ENCODE measurements at places on chromosomes 2 and 18.

DNA sequence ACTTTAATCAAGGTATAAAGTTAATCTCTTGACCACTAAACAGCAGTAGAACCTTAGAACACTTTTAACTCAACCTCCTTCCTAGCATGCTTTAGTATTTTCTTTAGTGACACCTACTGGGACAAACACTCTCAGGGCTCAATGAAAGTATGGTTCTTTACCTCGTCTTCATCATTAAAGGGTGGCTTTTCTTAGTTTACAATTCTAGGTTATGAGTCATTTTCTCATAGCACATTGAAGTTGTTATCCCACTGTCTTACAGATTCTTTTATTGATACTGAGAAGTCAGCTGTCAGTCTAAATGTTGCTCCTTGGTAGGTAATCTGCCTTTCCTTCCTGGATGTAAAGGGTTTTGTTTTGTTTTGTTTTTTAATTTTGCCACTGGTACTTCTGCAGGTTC is 38.0 kb downstream of the SIGLEC15 start:
- no peak for DNase-seq

DNA sequence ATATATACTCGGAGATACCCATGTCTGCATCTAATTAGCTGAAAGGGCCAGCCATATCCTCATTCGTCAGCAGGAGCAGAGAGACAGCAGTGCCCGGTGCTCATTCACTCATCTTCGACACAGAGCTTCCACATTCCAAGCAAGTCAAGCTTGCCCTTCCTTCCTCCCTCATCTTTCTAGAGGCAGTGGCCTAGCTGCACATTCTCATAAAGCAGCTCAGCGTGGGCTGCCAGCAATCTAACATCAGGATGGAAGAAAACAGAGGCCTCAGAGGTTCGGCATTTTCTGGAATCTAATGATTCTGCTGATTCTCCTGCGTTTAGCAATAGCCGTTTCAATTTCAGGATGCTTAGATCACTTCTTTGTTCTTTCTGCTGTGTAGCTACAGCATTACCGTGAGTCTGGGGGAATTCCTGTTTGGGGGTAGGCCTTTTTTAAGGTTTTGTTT is 68.8 kb downstream of the CLHC1 start:
- DNase-seq, result no peak

GRCh38 chr2:230160112-230160660 is 59.6 kb downstream of the SP110 start:
- DNase-seq, result no peak

DNA sequence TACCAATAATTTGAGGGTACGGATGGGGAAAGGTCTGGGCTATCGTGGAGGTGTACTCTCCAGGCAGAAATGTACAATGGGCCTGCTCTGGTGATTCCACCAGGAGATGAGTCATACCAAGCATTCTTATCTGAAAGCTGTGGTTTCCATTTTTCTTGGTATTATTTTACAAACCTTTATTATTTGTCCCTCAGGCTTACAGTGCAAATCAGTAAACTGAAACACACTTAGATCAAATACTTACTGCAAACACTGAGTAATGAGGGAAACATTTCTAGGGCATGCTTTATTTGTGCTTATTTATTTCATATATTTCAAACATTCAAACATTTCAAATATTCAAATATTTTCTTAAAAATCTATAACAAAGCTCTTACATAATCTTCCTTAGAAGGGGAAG is 319.8 kb downstream of the RND3 start:
- DNase-seq, result no peak

GRCh38 chr2:5322396-5322795 is 369.8 kb upstream of the SOX11 start:
- no peak for DNase-seq

GRCh38 chr18:53946594-53946993 is 277.9 kb downstream of the MBD2 start:
- DNase-seq, result no peak

DNA sequence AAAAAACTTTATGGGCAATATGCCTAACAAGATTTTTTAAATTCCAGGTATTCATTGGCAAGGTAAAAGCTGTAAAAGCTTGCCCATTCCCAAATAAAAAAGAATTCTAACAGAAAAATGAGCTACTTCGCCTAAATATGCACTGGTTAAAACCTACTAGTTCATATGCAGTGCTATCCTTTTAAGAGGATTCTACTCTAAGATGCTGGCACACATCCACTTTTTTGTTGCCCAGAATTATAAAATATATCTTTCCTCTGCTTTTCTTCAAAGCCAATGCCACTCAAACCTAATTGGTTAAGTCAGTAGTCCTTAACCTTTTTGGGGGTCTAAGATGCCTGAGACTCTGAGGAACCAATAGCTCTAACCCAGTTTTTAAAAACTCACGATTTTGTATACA is 3.2 kb downstream of the XPO1 start:
- DNase-seq, result no peak

GRCh38 chr2:184637781-184638180 is 39.5 kb downstream of the ZNF804A start:
- no peak for DNase-seq

DNA sequence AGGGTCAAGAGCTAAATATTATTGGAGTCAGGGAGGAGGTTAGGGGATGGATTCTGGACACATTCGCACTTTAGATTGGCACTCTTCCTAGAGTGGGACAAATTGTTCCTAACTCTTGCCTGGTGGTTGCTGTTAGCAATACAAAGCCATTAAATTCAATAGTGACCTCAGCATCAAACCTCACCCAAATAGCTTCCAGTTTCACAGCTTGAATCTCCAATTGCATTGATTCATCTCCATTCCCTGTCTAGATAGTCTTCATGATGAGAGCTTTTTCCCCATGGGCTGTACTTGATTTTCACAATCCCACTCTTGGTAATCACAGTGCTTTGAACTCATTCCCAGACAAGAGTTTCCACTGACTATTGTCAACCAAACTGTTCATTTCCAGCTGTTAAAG is 585.9 kb upstream of the SYT4 start:
- DNase-seq, result no peak

GRCh38 chr18:24631243-24632025 is 171.0 kb downstream of the HRH4 start:
- DNase-seq, result no peak

GRCh38 chr2:7438855-7439254 is 521.6 kb downstream of the RNF144A start:
- DNase-seq, result no peak

DNA sequence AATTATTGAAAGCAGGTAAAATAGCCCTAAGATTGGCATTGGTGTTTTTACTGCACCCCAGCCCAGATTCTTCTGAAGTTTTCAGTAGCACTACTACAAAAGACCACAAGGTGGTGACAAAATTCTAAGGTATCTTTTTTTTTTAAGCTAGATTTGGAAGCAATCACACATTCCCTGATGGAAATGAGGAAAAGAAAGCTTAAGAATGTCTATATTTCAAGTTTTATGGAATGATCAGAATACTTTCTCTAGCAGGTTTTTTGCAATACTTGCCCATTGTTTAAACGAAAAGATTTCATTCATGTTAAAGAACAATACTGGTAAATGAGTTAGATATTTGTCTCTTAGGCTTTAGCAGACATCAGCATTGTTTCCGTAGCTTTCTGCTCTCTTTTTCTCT is 32.1 kb upstream of the ZNF638 start:
- DNase-seq, result no peak

DNA sequence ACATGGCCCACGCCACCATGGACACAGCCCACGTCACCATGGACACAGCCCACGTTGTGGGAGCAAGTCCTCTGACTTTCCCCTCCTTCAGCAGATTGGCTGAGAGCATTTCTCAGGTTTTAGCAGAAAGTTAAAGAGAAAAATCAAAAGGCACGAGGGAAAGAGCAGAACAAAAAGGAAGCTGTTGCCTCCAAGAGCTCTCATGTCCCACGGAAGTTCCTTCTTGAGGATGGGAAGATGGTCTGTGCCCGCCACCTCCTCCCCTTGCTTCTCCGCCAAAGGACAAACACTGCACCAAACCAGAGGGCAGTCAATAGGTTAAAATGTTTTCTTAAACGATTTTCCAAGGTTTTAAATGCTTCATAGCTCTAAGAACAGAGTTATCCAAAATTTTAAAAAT is 148.4 kb downstream of the HDAC4 start:
- DNase-seq, result no peak

- no peak for DNase-seq
These were observed 132.0 kb upstream of the HDAC4 start for GRCh38 chr2:239532859-239533258.

- DNase-seq, result no peak
These were observed 128.4 kb upstream of the SEC11C start for GRCh38 chr18:59011289-59011688.

GRCh38 chr2:71313016-71313766 is 18.4 kb upstream of the ZNF638 start:
- DNase-seq, result no peak

DNA sequence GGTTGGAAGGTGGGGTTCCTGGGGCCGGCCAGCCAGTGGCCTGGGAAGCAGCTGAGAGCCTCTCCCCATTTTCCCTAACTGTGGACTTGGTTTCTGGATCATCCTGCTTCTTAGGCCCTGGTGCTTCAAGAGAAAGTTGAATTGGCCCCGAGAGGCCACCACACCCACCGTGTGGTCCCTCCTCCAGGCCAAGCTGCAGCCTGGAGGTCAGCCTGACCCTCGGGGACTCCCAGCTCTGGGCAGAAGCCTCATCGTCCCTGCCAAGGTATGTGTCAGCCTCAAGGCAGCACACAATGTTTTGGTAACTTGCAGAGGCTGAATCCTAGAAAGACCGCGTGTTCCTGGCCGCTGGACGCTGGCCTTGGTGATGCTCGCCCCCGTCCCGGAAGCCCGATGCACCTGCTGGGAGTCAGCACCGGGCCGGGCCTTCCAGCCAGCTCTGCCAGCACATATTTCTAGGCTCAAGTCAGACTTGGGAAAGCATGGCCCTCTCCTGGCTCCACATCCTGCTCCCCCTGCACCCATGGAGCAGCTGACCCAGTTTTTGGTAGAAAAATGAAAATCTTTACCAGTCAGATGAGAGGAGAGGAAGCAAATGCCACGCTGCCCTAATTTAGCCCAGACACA is 72.6 kb downstream of the ACTR2 start:
- no peak for DNase-seq

DNA sequence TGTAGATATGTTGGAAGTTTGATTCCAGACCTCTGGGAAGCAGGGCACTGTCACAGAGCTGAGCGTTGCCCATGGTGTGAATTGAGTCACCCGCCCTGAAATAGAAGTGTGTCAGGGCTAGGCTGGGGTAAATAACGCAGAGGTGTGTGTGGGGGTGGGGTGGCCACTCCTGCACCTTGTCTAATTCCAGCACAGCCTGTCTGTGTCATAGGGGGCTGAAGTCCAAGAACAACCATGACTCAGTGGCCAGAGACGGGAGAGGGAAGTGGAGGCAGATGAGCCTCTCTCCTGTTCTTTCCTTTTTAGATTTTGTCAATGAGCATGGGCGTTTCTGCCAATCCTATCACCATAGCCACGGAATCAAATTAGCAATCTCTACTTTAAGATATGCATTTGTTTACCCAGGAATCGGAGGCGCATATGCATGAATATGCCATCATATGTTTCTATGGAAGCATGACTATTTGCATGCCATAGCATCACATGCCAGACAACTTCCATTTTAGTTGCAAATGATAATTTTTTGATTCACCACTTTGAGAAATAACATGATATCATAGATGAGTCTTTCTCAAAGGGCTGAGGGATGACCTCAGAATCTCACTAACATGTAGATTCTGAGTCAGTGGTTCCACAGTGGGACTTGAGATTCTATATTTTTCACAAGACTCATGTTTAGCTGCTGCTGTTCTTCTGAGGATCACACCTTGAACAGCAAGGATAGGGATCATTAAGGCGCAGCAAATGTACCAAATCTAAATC is 852.9 kb downstream of the DCDC2C start:
- no peak for DNase-seq

DNA sequence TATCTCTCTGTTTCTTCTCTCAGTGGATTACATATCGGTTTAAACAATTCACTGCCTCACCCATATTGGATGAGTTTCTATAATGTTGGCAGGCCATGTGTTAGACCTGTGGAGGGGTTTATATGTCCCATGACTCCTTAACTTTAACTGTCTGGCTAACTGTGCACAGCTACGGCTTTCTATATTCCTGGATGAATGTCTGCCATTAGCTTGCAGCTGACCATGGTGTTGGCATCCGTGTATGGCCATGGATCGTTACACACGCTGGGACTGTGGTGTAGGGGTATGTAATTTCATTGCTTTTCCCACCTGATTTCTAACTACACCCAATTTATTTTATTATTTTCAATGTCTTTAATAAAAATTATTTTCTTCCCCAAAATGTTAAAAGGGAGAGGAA is 3.3 kb upstream of the TANC1 start:
- DNase-seq, result no peak

DNA sequence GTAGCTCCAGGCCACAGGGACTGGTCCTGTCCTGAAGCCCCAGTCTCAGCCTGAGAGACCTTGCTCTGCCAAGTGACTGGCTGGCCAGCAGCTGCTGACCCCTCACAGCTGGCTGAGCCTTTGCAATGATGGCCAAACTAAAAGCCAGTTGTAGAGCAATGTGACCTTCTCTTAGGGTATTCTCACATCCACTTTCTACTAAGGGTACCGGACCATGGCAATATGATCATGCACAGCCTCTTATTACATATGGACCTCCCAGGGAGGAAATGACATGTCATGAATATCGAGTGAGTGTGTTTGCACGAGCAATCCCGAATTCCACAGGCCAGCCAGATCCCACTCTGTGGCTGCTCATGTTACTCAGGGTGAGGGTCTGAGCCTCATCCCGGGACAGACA is 213.9 kb downstream of the VAPA start:
- no peak for DNase-seq

- no peak for DNase-seq
These were observed 166.7 kb downstream of the MCFD2 start for GRCh38 chr2:46748735-46749531.

GRCh38 chr18:77140439-77141109 is 8.0 kb upstream of the MBP start:
- no peak for DNase-seq

GRCh38 chr2:217338306-217338916 is 478.5 kb upstream of the TNP1 start:
- no peak for DNase-seq

DNA sequence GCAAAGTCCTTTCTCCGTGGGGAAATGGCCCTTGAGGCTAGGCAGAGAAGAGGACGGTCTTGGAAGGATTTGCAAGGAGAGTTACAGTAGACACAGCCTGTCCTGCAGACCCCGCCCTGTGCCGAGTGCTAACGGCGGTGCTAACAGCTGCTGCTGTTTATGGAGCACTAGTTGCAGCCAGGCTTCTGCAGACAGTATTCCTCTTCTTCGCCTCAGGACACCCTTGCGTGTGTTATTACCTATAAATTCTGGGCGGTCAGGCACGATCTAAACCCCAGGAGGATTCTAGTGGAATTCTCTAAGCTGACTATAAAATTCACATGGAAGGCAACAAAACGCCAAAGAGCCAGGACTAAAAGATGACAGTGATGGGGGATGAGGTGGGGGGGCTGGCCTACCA is 139.8 kb downstream of the GLI2 start:
- no peak for DNase-seq

DNA sequence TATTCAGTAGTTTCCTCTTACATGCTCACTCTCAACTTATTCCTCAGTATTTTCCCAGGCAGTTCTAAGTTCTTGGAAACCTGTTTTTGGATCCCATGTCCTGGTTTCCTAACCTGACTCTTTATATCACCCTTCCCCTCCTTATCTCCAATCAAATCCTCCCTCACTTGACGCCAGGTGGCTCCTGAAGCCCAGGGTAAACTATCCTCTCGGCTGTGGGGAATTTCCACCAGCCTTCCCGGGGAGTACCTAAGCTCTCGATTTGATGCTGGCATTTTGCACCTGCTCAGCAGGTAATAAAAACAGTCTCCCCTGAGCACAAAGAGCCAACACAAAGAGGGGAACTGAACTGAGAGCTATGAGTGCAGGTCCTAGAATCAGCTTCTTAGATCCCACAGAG is 538.0 kb downstream of the SLC4A3 start:
- no peak for DNase-seq

- no peak for DNase-seq
These were observed 404.4 kb downstream of the SOCS6 start for GRCh38 chr18:70693246-70693645.

All from activated naive CD4-positive, alpha-beta T cell (primary cell).